ENCODE measurements at places on chromosomes 4 and X. TPM values are rescaled to one million over a fixed set of nuclear protein-coding genes. Genes with fewer than 3 reads are reported as not detected.

Gene FHDC1
- 0.18 TPM for total RNA-seq

Gene XKRX
- not detected for total RNA-seq

Gene FAM156A
- 7.1 TPM for total RNA-seq

Gene DMRTC1B
- not detected for total RNA-seq

Gene GAGE12H
- not detected for total RNA-seq

Gene UNC5C
- total RNA-seq, result 0.58 TPM

Gene NWD2
- total RNA-seq, result not detected

Gene ADGRG4
- not detected for total RNA-seq

Gene MAGED4
- 19.0 TPM for total RNA-seq

Gene LSM6
- total RNA-seq, result 10.7 TPM

Gene SERTM2
- 1.2 TPM for total RNA-seq

Gene NAA11
- total RNA-seq, result not detected

Gene EOLA2
- total RNA-seq, result 43.2 TPM

Gene SPACA5
- not detected for total RNA-seq

Gene PRDM5
- total RNA-seq, result 6.3 TPM

Gene SPANXA1
- not detected for total RNA-seq

Gene CNKSR2
- not detected for total RNA-seq

All from myometrial cell (primary cell).